ENCODE measurements at places on chromosomes 4 and X. TPM values are rescaled to one million over a fixed set of nuclear protein-coding genes. Genes with fewer than 3 reads are reported as not detected.

The STIM2 gene
- total RNA-seq: 24.8 TPM

The GLA gene
- total RNA-seq: 16.7 TPM

- no peak for DNase-seq
These were observed 3.3 kb upstream of the LRAT start for GRCh38 chr4:154740462-154740861.

GRCh38 chr4:4419896-4420295, 33.0 kb downstream of the NSG1 start:
- DNase-seq: peak; percentile 57

GRCh38 chrX:47191331-47191730, 2.3 kb upstream of the UBA1 start:
- no peak for DNase-seq

The SMARCA1 gene
- total RNA-seq: 10.0 TPM

DNA sequence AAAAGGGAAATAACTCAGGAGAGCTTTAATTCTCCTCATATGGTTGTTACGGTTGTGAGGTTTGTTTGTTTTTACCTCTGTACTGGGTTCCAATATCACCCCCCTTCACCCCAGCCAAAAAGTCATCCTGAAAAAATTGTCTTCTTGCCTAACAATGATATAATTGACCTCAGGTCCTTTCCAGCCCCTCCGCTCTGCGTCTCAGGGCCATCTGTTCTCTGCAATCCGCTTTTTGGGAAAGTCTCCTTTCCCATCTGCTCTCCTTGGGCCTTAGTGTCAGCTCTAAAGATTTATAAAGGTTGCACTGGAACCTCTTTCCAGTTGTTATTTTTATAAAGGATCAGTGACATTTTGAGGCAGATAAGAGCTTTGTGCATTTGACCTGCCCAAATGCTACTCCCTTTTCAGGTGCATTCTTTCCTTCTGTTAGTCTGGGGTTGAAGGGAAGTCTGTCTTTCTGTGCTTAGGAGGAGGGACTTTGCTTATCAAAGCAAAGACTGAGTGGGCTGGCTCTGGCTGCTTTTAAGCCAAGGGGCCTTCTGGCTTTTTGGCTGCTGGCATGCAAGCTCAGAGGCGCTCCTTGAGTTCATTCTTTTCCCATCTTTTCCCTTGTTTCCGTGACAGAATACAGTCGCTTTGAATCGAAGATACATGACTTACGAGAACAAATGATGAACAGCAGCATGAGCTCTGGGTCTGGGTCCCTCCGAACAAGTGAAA, 34.1 kb downstream of the DLG3 start:
- DNase-seq: no peak

GRCh38 chr4:184506527-184507121, 32.3 kb upstream of the IRF2 start:
- no peak for DNase-seq

DNA sequence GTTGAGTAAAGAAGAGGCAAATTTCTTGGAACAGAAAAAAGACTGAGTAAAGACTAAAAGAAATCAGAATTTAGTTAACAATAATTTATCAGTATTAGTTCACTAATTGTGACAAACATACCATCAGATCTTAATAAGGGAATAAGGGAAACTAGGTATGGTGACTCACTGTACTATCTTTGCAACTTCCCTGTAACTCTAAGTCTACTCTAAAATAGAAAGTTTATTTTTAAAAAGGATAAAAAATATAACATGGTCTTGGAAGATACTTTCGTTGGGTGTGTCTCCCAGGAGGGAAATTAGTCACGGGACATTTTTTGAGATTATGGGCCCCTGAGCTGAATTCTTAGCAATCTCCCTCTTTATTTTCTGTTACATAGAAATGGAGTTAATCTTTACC, 97.3 kb downstream of the EMCN start:
- no peak for DNase-seq

DNA sequence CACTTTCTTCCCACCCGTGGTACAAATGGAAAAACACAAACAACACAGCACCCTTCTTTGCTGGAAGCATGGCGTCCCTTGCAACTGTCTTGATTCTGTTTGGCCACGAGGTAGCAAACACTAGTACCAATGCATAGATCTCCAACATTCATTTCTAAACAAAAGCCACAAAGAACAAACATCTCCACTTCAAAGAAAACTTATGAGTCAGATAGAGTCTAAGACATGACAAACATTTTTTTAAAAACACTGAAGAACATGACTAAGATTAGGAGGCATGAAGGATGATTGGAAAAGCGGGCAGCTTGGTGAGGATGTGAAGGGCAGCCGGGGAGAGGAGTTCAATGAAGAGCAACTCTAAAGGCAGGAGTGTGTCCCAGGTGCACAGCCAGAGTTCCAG, 197.6 kb upstream of the FAM9B start:
- no peak for DNase-seq

GRCh38 chrX:132677233-132677716, 188.4 kb upstream of the MBNL3 start:
- DNase-seq: no peak

DNA sequence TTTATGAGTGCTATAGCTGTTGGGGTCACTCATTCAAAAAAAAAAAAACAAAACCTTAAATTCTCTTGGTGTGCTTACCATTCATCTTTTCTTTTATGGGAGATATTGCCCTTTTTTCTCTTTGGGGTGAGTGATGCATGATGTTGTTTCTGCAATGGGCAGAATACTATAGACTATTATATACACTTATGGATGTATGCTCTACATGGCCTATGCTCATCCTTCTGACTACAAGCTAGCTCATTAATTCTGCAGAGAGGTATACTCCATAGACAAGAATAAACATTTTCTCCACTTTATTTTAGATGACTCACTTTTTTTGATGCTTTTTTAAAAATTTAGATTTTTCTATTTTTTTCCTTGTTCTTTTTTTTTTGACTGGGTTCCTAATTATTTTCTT, 160.3 kb upstream of the ANK2 start:
- DNase-seq: no peak

GRCh38 chr4:146346276-146346675, 131.9 kb downstream of the REELD1 start:
- DNase-seq: no peak

- DNase-seq: peak; percentile 56
These were observed 31.4 kb upstream of the ADH1C start for GRCh38 chr4:99383833-99384392.

GRCh38 chr4:54783402-54784110, 125.8 kb downstream of the KIT start:
- DNase-seq: no peak

- no peak for DNase-seq
These were observed 119.5 kb downstream of the REELD1 start for GRCh38 chr4:146333895-146334262.

The CXCL11 gene
- total RNA-seq: not detected

GRCh38 chr4:93842601-93843252, 14.2 kb downstream of the ATOH1 start:
- no peak for DNase-seq

DNA sequence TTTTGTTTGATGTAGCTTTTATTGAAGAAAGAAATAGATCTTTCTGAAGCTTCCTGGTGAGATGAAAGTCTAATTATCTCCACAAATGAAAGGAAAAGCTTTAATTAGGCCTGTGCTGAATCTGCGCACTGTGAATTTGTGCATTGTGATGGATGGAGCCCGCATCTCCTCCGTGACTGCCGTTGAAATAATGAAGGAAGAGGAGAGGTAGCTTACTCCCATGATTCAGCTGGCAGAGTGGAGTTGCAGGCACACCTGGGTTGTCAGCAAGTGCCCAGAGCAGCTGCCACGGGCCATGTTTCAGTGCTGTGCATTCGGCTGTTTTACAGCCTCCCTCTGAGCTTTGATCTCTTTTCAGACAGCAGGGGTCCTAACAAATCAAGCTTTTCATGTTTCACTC, 735.3 kb upstream of the TENM3 start:
- DNase-seq: no peak

- DNase-seq: no peak
These were observed 109.2 kb downstream of the GUCY2F start for GRCh38 chrX:109372716-109373115.

The LAS1L gene
- total RNA-seq: 27.2 TPM

DNA sequence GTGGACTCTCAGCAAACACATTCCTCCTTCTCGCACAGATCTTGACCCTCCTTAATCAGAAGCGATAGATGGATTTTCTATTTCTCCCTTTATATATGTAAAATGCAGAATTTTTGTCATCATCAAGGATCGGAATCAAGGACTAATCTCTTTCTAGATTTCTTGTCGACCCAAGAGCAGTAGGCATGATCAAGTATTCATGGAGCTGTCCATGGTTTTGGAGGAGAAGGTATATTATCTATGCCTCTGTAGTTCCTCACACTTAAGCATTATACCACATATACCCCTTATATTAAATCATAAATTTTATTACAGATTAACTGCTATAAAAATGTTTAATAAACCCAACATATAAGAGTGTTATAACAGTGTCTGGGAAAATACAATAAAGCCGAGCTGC, 886.8 kb downstream of the NLGN4X start:
- DNase-seq: no peak
